ENCODE measurements at places on chromosomes 4 and X.
A peak's percentile ranks its signal among the peaks of the same experiment; 100 is the strongest.

- DNase-seq: peak; percentile 44
Measured at GRCh38 chrX:47030339-47030738, 47.9 kb upstream of the RGN start.

- DNase-seq: no peak
Measured at GRCh38 chrX:136584545-136584944, 52.5 kb downstream of the VGLL1 start.

- DNase-seq: no peak
Measured at GRCh38 chr4:82728301-82728700, 70.3 kb downstream of the SCD5 start.

DNA sequence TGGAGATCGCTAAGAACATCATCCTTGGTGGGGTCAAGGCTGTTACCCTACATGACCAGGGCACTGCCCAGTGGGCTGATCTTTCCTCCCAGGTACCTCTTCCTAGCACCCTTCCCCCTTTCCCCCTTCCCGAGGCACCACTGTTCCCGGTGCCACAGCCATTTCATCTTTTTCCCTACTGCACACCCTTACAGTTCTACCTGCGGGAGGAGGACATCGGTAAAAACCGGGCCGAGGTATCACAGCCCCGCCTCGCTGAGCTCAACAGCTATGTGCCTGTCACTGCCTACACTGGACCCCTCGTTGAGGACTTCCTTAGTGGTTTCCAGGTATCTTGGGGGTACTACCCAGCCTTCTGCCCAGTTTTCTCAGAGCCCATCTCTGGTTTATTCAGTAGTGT, 5.7 kb downstream of the UBA1 start:
- DNase-seq: no peak

- DNase-seq: no peak
Measured at GRCh38 chr4:112023402-112023950, 121.8 kb upstream of the FAM241A start.

DNA sequence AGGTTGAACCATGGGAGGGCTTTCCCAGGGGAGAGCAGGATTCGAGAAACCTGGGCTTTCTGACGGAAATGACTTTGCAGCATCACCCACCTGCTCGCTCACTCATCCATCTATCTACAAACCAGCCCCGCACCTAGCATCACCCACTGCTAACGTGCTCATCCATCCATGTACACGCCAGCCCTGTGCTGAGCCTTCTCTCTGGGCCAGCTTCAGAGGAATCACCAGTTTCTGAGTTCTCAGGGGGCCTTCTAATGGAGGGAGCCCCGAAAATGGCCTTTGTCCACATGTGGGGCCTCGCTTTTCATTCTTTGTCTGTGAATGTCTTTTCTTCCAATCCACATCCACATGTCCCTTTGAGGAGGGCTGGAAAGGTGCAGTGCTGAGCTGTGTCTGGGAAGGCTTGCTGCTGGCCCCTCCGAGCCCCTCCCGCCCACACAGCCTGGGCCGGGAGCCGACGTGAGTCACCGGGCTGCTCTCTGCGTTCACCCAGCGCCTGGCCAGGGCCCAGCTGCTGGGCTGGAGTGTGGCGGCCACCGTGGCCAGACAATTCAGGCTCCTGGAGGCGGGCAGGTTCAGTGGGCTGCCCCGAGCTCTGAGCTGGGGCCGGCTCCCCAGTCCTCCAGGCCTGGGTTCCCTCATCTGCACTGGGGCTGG, 14.7 kb downstream of the SORCS2 start:
- DNase-seq: no peak

DNA sequence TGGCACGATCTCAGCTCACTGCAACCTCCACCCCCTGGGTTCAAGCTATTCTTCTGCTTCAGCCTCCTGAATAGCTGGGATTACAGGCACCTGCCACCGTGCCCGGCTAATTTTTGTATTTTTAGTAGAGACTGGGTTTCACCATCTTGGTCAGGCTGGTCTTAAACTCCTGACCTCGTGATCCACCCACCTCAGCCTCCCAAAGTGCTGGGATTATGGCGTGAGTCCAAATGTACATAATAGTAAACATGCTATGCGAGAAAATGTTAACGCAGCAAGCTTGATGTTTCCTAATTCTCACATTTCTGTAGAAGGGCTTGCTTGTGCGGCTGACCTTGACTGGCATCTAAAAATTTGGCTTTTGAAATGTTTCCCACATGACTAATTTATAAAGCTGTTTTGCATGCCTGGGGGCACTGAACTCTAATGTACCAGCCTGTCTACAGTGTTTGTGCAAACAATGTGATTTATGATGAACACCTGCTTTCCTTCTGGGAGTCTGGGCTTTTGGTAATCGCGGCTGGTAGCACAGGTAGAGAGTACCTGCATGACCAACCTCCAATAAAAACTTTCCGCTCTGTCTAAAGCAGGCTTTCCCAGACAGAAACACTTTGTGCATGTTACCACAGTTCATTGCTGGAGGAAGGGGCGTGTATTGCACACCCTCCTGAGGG, 216.8 kb downstream of the IL15 start:
- no peak for DNase-seq

GRCh38 chr4:188942606-188943005, 803.4 kb downstream of the TRIML1 start:
- DNase-seq: no peak

GRCh38 chr4:48024522-48024921, 8.0 kb downstream of the NIPAL1 start:
- DNase-seq: no peak

DNA sequence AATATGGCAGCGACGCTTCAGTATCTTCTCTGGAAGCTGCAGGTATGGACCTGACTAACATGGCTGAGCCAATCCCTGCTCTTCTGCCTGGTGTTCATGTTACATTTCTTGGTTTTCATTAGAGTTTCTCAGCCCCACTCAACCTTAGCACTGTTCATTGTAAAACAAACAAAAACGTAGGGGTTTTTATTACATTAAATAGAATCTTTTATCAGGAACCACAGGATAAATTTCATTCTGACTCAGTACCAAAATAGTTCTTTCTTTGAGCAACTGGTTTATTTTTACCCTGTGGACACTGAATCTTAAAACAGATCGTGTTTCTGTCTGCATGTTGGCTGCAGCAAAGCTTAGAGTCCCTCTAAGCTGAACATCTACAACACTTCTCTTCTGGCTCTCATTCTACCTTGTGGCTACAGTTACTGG, 27.1 kb downstream of the FHIP1A start:
- no peak for DNase-seq

DNA sequence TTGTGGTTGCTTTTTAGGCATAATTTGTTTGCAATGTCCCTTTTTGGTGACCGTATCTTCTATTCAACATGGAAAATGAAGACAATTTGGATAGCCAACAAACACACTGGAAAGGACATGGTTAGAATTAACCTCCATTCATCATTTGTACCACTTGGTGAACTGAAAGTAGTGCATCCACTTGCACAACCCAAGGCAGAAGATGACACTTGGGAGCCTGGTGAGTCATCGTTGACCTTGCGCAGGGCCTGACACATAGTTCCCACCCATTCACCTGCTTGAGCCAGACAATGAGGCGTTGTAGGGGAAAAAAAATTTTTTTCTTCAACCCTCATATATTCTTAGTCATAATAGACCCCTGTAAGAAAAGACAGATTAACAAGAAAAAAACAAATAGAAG, 32.4 kb downstream of the EGF start:
- DNase-seq: peak; percentile 4

DNA sequence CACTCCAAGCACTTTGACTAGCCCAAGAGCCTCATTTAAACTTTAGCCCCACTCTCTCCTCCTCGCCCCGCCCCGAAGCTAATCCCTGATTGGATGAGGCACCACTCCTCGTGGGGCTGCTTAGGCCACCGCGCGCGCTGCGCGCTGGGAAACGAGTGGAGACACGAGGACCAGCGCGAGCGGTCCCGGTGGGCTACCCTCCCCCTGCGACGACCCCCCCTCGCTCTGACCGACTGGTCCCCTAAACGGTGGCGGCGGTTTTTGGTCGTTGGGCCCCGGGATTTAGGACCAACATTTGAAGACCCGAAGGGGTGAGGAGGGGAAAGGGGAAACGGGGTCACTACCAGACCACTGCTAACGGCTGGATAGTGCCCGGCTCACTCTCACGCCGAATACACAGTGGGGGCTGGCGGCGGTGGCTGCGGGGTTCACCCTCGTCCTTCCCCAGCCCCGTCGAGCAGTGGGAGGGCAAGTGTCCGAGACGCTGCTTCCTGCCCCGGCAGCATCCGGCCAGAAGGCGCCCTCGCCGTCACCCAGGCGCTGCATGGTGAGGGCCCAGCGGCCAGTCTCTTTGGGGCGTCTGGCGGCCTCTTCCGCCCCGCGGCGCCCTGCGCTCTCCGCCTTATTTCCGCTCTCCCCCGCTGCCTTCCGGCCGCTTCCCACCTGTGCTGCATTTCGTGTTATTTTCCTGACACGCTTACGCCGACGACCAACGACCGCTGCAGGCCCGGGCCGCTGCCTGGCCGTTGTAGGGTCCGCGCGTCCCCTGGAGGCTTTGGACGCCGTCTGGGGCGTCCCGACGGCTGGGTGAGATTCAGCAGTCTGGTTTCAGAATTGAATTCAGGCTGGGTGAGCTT, at the start of gene RBM46:
TSS of gene RBM46 (plus strand) at position 147 of the 857 bp plus-strand sequence. CDS start 15,481 bp downstream, outside the sequence.
- DNase-seq: no peak

GRCh38 chr4:166493924-166494345, 620.9 kb downstream of the TLL1 start:
- DNase-seq: no peak
